ENCODE measurements at places on chromosomes 2 and 18. TPM values are rescaled to one million over a fixed set of nuclear protein-coding genes. Genes with fewer than 3 reads are reported as not detected.
A peak's percentile ranks its signal among the peaks of the same experiment; 100 is the strongest.

Gene PDCL3
- total RNA-seq = 25.3 TPM

Gene SMARCAL1
- total RNA-seq = 7.4 TPM

Gene UBXN2A
- 11.6 TPM for total RNA-seq

Gene FAP
- total RNA-seq = 0.26 TPM

Gene HOXD13
- not detected for total RNA-seq

Gene IL36A
- total RNA-seq = 6.3 TPM

Gene IGFBP2
- total RNA-seq = 41.1 TPM

Gene HOXD9
- total RNA-seq = not detected

DNA sequence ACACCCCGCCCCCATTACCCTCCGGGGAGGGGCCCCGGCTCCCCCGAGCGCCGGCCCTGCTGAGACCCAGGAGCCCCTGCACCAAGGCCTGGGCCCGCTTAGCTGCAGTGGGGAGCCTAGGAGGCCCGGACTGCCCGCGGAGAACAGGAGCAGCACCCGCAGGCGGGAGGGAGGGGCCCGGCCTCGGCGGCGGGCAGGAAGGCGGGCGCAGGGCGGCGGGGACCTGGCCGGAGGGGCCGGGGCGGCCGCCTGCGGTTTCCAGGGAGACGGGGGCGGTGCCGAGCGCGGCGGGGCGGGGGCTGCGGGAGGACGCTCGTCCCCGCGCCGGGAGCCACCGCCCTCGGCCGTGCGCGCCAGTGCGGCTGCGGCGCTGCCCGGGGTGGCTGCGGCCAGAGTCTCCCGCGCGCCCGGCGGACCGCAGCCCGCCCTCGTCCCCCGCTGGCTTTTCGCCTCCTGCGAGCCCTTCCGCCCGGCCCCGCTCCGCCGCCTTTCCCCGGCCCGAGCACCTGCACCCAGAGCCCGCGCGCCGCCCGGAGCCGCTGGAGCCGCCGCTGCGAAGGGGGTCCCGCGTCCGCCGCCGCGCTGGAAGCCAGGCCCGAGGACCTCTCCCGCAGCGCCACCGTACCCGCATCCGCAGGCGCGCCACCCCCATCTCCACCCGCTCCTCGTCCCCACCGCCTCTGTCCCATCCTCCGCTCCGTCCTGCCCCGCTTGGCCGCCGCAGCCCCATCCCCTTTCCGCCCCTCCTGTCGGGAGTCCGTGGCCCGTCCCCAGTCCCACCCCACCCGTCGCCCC lies 17.2 kb downstream of the GPC1 start:
- no peak for DNase-seq

- DNase-seq = no peak
Measured at GRCh38 chr2:231464576-231465540, 574 bp upstream of the NCL start.

DNA sequence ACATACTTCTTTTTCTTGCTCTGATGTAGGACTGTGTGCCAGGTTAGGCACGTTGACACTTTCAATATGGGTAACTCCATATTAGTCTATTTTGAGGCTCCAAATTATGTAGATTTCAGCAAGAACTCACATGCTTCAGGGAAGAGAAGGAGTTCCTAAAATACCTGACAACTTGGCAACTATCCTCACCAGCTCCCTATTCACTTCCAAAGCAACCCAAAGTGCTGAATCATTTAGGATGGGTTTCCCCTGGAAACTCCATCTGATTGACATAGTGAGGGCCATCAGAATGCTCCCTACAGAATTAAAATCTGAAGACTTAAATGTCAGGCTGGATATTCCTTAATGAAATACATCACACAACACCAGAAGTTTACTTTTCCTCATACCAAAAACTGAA lies 32.5 kb upstream of the NFU1 start:
- DNase-seq = peak; percentile 70

DNA sequence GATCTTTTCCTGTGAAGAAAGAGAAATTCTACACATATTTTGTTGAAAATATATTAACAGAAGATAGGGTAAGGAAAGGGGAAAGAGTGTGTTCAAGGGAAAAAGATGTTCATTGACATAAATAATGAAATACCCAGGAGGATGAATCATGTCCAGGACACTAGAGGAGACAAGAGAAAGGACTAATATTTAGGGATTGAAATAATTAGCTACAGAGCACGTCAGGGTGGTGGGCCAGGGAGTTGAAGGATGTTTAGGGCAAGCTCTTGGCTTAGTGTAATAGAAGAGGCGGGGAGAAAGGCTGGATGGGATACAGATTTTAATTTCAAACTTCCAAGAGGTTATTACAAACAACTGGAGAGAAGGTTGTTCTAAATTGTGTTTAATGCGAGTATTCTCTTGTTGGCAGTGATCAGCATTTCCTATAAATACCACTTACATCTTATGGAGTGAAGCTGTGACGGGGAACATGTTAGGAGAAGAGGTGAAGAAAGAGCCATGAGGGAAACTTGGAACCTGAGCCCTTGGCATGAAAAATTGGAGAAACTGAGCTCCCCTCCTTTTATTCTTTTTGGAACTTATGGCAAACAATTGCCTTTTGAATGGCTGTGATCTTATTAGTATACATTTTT lies 36.6 kb upstream of the CETN1 start:
- DNase-seq = no peak

DNA sequence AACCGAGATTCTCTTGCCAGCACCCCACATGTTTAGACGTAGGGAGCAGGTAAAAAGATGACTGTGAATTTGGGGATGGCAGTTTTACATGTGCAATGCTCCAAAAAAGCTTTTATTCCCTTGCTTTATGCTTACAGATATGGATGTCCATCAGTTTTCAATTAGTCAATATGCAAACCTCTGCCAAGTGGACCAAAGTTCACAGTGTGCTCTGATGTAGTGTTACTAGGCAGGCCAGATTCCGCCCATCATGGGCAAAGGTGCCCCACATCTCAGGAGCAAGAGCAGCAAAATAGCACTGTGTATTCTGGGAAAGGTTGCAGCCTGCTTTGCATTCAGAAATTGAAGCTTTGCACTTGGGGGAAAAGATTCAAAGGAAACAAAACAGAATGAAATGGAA lies 329.7 kb upstream of the ZEB2 start:
- DNase-seq = no peak

DNA sequence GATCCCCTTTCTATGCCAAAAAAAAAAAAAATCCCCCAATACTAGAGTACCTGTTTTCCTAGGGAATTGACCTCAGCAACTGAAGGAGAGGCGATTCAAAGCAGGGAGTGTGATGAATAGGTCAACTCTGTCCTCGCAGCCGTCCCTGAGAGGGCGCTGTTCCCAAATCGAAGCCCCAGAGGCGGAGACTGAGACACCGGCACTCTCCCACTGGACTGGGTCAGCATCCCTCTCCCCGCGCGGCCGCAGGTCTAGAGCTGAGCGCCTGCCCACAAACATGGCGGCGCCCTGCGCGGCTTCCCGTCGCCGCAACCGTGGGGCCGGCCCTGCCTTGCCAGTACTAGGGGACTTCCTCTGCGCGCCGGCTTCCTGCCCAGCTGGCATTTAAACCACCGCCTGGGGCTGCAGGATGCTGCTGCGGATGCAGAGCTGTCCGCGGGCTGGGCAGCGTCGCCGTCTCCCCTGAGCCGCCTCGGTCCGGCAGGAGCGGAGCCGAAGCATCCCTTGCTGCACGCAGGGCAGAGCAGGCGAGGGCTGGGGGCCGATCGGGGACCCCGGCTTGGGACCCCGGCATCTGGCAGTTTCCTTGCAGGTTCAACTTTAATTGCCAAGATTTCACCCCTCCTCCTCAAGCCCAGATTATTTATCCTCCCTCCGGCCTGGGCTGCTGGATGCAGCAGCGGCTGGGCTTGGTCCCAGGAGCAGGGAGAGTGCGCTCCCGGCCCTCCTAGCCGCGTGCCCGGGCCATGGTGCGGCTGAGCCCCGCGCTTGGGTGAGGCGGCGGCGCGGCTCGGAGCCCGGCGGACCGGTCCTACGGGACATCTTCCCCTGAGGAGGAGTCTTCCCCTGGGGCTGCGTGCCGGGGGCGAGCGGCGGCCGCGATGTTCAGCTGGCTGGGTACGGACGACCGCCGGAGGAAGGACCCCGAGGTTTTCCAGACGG lies at the start of gene EHD3:
Gene EHD3, plus strand, starts transcription at position 412 of the 942 bp plus-strand sequence. Its CDS starts 470 bp downstream, at position 882.
- peak; percentile 76 for DNase-seq

GRCh38 chr2:56133441-56133840 lies 50.3 kb upstream of the CCDC85A start:
- DNase-seq = no peak

DNA sequence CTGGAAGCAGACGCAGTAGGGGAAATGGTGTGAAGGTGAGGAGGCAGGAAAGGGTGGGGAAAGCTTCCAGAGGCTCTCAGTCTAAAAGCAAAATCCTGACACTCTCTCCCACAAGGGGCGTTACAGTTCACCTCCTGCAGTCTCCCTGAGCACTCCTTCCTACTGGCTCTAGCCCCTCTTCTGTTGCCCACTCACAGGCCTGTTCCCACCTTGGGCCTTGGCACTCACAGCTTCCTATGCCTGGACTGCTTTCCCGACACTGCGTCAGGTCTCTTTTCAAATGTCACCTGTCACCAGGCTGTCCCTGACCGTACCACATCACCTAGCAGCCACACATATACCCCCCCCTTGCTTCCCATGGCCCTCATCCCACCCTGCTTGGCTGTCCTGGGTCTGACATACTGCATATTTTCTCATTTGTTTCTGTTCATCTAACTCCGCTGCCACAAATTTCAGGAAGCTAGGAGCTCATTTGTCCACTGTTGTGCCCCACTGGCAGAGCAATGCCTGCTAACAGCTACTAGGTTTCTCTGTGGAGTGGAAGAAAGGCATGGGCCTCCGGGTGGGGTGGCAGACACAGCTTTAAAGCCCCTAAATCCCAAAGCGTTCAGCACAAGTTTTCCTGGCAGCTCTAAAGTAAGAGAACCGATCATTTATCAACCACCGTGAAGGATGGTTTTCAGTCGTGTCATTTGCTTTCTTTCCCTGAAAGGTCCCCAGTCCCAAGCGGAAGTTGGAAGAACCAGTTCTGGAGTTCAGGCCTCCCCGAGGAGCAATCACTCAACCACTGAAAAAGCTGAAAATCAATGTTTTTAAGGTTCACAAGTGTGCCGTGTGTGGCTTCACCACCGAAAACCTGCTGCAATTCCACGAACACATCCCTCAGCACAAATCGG lies 118.8 kb downstream of the ZNF532 start:
- no peak for DNase-seq

GRCh38 chr2:202965810-202966460 lies 48.7 kb upstream of the NBEAL1 start:
- peak; percentile 39 for DNase-seq

GRCh38 chr2:20568501-20569463 lies 82.1 kb downstream of the HS1BP3 start:
- DNase-seq = peak; percentile 81

- DNase-seq = no peak
Measured at GRCh38 chr2:207884127-207884526, 114.4 kb upstream of the FZD5 start.

GRCh38 chr18:47915930-47916329 lies 14.5 kb downstream of the SMAD2 start:
- peak; percentile 50 for DNase-seq

DNA sequence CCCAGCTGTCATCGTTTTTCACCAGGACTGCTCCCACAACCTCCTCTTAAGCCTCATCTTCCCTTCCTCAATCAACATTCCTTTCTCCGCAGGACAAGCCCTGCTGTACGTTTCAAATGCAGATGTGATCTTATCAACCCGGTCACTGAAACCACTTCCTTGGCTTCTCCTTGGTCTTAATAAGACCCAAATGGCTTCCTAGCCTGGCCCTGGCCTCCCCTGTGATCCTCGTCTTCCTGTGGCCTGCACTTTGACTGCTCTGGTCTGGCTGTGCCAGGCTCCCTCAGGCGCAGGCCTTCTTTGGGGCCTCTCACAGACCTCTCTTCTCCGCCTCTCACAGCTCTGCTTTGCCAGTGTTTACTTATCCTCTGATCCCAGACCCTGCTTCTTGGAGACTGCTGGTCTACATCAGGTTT lies 4.7 kb upstream of the ADNP2 start:
- DNase-seq = no peak

GRCh38 chr2:168734199-168734760 lies 68.2 kb upstream of the NOSTRIN start:
- no peak for DNase-seq

DNA sequence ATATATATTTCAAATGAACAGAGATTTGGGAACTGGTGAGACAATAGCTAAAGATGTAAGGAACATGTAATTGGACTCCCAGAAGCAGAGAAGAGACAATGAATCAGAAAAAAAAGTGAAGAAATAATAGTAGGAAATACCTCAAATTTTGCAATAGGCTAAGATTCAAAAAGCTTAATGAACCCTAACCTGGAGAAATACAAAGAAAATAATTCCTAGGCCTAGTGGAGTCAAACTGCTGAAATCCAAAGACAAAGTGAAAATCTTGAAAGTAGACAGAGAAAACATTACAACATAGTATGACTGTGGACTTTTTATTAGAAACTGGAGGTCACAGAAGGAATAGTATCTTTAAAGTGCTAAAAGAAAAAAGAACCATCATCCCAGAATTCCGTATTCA lies 76.7 kb downstream of the LAMA3 start:
- DNase-seq = no peak

- no peak for DNase-seq
Measured at GRCh38 chr2:31314761-31315160, 80.8 kb downstream of the EHD3 start.

DNA sequence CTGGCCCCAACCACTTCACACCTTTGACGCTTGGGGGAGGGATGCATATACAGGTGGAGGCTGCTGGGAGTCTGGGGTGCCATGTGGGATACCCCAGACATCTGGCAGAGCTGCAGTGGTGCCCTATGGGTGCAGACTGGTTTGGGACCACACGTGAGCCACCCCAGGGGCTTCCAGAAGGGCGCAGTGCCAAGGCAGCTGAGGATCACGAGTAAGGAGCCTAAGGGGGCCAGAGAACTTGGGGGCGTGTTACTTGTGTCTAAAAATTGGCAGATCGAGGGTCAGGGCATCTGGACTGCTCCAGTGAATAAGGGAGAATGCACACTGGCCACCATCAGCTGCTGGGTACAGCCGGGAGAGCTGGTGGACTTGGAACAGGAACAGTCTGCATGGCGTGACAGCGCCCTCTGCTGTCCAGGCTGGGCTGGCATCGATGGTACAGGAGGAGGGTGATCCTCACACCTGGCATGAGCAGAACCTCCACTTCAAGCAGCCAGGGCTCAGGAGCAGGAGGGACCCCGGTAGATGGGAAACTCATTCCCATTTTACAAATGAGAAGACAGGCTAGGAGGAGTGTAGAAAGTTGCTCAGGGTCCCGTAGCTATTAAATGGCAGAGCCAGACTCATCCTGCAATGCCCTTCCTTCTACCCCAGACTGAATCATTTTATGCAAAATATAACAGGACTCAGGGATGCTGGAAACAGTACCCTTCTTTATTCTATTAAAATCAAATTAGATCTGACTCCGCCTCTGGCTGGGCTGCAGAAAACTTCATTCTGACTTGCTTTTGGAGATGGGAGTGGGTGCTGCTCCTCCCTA lies 60.4 kb downstream of the ATOH8 start:
- DNase-seq = peak; percentile 74

DNA sequence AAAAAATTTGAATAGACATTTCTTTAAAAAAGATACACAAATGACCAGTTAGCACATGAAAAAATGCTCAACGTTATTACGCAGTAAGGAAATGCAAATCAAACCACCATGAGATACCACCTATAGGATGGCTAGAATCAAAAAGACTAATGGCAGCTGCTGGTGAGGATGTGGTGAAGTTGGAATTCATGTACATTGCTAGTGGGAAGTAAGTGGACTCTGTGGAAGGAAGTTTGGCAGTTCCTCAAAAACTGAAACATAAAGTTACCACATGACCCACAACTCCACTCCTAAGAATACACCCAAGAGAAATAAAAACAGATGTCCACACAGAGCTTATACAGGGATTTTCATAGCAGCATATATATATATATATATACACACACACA lies 51.2 kb downstream of the MBP start:
- no peak for DNase-seq

All from bronchial epithelial cell (primary cell).